Stimulated activated effector memory CD8-positive, alpha-beta T cell treated with anti-CD3 and anti-CD28 coated beads, Interleukin-12 subunit alpha, Interleukin-12 subunit beta, amount 100 ng/mL, for 72 hours (primary cell): ENCODE measurements at places on chromosomes 11 and 22.

GRCh38 chr11:128595775-128596174 lies 8.4 kb upstream of the ETS1 start:
- DNase-seq: no peak

DNA sequence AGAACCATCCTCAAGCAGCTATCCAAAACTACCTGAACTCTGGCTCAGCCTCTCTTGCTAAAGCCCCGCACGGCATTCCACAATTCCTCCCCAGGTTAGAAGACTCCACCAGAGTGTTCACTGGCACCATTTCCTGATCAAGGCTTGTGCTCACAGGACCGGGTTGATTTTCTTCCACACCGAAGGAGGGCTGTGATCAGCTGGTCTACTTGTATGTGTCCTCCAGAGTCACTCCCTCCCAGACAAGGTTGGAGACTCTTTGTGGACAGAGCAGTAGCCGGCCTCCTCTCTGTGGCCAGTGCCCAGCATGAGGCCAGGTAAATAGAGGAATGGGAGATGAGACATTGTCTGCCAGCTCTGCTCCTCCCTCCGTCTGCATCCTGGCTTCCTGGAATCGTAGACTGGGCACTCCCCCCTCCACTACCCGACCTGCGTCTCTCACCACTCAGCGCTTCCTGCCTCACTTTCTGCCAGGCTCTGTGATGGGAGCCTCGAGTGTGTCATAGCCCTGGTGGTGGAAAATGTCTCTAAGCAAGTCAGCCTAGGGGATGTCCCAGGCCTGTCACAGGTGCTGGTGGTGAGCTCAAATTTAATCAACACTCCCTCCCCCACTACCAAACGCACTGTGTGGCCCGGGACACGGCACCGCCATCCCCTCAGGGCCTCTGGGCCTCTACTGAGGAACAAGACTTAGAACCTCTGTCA lies 12.5 kb upstream of the TMPRSS6 start:
- DNase-seq: peak; percentile 70

- DNase-seq: no peak
Observed at GRCh38 chr11:15911377-15912044, 444.8 kb downstream of the SOX6 start.

- no peak for DNase-seq
Observed at GRCh38 chr11:103904324-103904667, 132.1 kb upstream of the DDI1 start.

- no peak for DNase-seq
Observed at GRCh38 chr11:291281-292210, 2.6 kb downstream of the PGGHG start.

GRCh38 chr11:64753380-64754123 lies 6.2 kb downstream of the PYGM start:
- no peak for DNase-seq

DNA sequence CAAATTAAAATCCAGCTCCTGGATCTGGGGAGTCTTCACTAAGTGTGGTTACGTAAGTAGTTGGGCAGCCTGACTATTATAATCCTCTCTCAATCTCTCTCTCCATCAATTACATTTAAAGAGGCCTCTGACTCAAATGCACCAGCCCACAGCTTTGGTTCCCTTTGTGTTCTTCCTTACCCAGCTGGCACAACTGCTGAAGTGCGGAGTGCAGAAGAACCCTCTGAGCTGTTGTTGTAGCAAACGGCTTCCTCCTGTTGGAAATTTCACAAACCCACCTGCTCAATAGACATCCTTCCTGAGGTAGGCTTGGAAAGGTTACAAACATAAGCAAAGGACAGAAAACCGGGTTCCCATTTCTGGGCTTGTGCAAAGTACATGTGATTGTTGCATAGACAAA lies 17.0 kb upstream of the SORL1 start:
- DNase-seq: no peak

- DNase-seq: no peak
Observed at GRCh38 chr22:19002684-19003038, 66.6 kb upstream of the PRODH start.

GRCh38 chr11:134405436-134405835 lies 6.6 kb downstream of the B3GAT1 start:
- DNase-seq: no peak

- no peak for DNase-seq
Observed at GRCh38 chr11:121844016-121844415, 272.0 kb downstream of the BLID start.

- DNase-seq: no peak
Observed at GRCh38 chr22:46500201-46500600, 37.2 kb downstream of the CELSR1 start.

- no peak for DNase-seq
Observed at GRCh38 chr22:21450320-21450831, 16.8 kb upstream of the TMEM191C start.

DNA sequence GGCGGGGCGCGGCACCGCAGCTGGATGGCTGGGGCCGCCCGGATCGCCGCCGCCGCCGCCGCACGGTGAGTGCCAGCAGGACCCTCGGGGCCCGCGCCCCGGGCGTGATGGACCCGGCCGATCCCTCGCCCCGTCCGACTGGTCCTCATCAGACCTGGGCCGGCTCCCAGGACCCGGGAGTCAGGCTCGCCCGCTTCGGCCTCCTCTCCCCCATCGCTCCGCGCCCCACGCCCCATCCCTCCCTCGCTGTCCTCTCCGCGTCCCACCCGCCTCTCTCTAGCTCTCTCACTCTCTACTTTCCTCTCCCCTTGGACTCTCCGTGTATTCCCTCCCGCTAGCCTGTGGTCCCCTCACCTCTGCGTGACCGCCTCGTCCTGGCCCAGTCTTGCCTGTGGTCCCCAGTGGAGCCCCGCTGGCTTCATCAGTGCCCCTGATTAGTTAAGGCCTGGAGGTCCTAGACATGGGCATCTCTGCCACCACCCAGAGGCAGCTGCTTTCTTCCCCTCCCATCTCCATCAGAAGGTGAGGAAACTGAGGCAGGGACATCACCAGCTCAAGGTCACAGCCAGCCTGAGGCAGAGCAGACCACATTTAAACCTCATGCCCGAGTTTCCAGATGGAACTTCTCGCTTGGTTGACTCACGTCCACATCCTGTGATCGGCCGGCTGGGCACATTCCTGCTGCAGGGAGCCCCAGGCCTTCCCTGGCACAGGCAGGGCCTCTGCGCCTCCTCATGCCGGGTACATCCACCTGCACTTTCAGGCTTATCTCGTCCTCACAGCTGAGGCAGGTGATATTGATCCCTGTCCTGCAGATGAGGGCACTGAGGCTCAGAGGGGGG lies 429 bp downstream of the SLC39A13 start:
- DNase-seq: no peak

GRCh38 chr22:36663561-36663960 lies 40.0 kb downstream of the CACNG2 start:
- no peak for DNase-seq

- DNase-seq: no peak
Observed at GRCh38 chr11:35717043-35717442, 54.5 kb downstream of the TRIM44 start.

DNA sequence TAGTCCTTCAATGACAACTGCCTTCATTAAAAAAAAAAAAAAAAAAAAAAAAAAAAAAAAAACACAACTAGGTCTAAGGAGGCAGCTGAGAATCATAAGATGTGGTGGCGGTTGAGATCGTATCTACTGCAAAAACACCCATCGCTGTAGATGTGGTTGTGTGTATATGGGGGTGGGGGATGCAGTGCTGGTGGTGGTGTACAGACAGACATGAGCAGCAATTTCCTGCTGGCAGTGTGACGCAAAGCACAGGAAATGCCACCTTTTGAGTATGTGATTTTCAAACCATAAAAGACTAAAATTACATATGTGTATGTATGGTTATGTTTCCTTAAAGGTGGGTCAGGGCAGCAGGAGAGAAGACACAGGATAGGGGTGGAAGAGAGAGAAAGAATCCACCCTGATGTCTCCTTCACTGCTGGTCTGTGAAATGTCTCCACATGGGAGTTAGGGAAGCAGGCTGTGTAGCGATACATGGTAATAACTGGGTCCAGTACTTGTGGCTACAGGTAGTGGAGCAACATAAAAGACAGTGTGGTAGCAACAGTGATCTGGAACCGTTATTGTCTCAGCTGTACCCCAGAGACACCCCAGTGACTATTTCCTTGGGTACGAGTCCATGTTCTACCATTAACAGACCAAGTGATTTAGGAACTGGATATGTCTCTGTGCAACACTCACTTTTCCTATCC lies 57.9 kb downstream of the SYTL2 start:
- peak; percentile 57 for DNase-seq

DNA sequence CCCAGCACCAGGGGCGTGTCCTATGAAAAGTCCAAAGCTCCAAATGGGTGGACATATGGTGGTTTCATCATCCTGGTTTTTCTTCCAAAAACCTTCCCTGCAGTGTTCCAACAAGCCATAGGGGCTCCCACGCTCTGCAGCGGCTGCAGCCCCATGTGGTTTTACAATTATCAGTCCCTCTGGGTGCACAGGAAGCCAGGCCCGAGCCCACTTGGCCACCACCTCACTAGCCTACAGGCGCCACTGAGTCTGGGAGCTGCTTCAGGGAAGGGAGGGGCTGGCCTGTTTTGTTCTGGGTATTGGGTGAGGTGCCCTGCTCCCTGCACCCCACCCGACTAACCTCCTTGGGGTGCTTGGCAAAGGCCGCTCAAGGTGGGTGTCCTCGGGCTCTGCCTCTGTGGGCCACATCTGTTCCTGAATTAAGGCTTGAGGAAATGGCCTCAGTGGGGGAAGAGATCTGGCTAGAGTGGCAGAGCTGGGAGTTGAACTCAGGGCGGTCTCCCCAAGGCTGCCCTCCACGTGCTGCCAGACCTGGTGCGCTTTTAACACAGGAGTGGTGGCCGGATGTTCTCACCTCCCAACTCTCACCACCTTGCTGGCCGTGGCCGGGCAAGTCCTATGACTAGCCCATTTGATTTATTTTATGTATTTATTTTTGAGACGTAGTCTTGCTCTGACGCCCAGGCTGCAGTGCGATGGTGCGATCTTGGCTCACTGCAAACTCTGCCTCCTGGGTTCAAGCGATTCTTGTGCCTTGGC lies 5.3 kb upstream of the CDC42BPG start:
- DNase-seq: no peak

DNA sequence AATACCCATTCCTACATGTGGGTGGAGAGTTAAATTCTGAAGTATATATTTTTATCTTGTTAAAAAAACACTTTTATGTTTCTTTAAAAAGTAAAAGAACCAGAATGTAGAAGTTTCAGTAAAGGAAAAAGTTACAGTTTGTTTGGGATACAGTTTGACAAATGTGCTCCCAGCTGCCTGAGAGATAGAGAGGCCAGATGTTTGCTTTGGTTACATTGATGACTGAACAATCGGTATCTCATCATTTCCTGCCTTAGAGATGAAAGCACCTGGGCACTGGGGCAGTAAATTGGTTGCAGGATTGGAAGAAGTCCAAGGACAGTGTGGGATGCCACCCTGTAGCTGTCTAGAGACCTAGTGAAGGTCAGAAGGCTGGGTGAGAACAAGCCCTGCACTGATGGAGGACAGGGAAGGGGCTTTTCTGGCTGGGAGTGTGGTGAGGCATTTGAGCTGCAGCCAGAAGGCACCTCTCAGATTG lies 16.6 kb downstream of the MED15 start:
- DNase-seq: no peak

DNA sequence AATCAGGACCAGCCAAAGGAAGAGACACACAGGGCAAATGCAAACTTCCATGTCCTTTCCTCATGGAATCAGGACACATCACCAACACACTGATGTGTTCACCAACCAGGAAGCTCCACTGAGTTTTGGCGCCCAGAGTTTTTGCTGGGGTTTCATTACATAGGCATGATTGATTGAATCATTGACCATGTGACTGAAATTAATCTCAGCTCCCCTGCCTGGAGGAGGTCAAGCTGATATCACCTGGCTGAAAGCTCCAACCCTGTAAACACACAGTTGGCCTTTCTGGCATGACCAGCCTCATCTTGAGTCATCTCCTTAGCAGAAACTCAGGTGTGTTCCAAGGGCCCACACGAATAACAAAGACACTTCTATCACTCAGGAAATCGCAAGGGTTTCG lies 133.2 kb downstream of the TRIM29 start:
- DNase-seq: no peak

DNA sequence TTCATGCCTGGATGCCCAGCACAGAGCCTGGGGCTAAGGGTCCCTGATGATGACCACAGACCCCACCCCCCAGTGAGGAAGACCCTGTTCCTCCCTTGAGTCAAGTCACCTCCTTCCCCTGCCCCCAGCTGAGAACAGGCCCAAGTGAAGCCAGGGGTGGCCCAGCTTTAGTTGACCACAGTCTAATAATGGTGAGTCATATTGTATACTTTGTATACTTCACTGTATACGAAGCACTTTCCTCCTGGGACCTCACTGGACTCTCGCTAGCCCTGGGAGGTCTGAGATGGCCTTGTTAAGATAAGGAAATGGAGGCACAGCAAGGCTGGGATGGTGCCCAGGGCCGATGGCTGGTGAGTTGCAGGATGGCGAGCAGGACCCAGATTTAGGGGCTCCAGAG lies 3.7 kb upstream of the FLRT1 start:
- no peak for DNase-seq

DNA sequence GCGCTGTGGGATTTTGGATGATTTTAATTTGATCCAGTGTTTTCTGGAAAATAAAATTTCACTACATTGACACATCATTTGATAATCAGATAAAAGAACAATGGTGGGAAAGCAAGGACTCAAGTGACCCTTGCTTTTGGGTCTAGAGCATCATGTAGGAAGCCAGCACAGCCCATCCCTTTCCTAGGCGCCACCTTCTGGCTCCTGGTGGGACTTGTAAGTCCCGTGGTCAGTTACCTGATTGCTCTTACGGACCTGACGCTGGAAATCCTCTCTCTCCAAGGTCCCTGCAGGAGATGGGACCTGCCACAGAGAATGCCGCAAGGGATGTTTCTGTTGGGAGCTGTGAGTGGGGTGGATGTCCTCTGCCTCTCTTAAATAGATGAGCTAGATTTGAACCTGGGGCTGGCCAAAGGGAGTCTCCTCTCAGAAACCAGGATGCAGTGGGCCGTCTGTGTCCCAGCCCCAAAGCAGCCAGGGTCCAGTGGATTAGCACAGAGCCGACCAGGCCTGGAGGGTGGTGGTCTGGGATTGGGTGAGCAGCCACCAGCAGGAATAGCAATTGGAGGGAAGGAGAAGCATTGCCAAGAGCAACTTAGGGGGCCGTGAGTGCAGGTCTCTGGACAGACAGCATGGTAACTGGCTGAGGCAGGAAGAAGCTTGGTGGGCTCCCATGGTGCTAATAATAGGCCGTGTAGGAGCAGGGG lies 21.7 kb downstream of the TIMP3 start:
- DNase-seq: no peak

- DNase-seq: no peak
Observed at GRCh38 chr11:117833401-117833891, 8.9 kb upstream of the FXYD2 start.

DNA sequence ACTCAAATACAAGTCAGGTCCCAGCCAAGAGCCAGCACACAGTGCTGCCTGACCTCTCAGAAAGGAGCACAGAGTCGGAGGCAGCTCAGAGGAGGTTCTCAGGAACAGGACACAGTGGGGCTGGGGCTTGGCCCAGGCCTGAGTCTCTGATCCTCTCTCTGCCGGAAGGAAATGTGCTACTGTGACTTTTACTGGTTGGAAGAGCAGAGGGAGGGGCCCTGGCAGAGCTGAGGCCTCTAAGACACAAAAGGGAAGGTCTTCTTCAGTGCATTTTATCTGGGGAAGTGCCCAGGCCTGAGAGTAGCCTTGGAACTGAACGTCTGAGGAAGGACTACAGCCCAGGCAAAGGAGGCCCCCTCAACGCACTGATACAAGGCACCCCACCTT lies 16.2 kb upstream of the CASTOR1 start:
- no peak for DNase-seq
